ENCODE measurements at places on chromosomes 7 and 10.

DNA sequence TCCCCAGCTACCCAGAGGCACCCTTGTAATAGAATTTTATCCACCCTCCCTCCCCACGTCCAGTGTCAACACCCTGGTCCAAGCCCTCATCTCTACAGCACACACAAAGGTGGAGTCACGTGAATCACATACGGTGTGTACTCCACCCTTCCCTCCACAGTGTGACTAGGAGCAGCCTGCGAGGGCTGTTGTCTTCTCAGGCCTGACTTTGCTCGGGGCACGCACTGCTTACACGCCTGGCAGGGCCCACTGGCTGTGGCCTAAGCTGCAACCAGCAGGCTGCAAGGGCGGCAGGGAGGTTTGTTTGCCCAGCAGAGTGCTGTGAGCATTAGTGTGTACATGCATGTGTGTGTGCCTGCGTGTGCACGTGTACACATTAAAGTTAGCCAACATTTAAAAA lies 93.7 kb downstream of the COBL start:
- DNase-seq = no peak

GRCh38 chr7:18467011-18467410 lies 28.5 kb upstream of the HDAC9 start:
- no peak for DNase-seq

DNA sequence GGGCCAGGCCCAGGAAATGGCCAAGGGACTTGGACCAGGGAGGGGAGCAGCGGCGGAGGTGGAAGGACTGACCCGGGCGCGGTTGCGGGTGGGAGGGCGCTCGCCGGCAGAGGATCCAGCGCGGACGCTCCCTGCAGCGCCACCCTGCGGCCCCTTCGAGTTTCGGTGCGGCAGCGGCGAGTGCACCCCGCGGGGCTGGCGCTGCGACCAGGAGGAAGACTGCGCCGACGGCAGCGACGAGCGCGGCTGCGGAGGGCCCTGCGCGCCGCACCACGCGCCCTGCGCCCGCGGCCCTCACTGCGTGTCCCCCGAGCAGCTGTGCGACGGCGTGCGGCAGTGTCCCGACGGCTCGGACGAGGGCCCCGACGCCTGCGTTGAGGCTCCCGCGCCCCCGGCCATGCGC lies 16.8 kb upstream of the ZNF467 start:
- DNase-seq = no peak

DNA sequence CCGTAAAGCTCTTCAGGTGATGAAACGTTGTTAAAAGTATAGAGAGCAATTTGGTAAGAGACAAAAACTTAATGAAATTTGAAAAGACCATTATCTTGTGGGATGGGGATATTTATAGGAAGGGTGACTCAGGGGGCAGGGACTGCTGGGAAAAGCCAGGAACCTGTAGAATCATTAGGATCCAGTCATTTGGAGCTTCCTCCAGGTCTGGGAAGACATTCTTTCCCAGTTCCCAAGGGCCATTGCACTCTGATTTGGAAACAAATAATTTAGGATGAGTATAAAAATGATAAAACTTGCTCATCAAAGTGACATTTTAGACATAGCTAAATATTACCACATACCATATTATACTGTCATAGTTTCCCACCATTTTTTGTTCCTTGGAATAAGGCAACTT lies 143.9 kb downstream of the PFKFB3 start:
- DNase-seq = no peak

- DNase-seq = no peak
These were observed 1021.3 kb downstream of the XPNPEP1 start for GRCh38 chr10:108901781-108902618.

DNA sequence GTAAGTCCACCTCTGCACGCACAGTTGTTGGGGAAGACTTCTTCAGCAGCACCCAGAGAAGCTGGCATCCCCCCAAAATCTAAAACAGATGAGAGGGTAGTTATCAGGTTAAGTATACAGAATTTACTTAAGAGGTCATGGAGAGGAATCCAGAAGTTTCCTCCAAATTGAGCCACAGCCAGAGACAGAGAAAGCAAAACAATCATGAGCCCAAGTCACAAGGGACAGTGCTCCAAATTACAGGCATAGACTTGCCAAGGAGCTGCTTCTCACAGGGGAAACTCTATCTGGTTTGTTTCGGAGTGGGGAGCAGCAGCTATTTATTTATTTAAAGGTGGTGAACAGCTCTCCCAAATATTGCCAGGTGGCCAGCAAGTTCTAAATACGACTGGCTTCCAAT lies 308.4 kb downstream of the SKIDA1 start:
- DNase-seq = no peak

DNA sequence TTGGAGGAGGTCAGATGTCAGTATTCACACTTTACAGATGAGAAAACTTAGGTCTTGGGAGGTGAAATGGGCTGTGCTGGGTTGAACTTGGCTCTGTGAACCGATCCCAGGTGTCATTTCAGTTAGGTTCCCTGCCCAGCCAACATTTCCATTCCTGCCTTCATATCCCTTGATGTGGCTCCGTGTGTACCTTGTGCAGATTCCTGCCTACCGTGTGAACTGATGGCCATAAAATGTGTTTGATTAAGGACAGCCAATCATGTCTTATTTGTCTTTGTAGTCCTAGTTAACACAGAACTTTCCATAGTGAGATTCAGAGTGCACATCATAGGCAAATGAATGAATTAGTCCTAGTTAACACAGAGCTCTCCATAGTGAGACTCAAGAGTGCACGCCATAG lies 101.0 kb upstream of the GATA3 start:
- DNase-seq = no peak

DNA sequence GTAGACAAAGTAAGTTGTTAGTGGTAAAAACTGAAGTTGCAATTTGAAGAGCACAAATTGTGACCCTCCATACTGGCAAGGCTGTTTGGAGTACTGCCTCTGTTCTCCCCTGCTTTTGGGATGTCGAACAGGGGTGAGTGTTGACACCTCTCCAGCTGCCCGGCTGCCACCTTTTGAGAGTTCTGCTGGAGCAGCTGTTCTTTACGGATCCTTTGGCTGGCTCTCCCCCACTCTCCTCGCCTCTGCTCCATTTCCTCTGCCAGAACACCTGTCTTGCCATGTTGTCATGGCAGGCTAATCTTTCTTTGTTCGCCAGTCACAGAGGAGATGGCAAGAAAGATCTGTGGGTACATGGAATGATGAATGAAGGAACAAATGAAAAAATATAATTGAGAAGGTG lies 34.9 kb downstream of the INSYN2A start:
- no peak for DNase-seq

DNA sequence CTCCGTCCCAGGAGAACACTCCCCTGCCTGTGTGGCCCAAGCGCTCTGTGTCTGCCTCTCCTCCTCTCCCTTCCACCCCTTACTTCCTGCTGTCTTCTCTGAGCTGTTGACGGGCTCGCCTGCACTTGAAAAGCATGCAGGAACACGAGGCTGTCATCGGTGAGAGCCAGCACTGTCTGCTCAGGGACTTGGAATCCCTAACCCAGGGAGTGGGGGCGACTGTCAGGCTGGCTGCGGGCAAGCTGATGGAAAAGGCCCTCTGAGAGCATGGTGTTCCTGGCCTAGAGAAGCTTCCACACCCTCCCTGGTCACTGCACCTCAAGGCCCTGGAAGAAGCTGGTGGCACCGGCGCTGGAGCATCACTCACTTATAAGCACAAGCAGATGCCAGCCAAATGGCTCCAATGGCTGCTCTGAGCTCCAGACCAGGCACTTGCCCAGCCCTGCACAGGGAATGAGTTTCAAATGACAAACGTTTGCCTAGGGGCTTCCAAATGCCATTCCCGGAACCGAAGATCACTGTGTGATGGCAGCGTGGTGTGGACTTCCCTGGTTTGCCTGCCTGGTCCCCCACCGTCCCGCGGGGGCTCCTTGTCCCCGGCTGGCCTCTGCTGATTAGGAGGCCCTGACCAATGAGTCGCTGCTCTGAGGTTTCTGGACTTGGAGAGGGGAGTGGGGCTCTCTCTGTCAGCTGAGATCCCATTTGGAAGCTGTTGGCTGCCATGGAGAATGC lies 56.7 kb upstream of the EBF3 start:
- no peak for DNase-seq

DNA sequence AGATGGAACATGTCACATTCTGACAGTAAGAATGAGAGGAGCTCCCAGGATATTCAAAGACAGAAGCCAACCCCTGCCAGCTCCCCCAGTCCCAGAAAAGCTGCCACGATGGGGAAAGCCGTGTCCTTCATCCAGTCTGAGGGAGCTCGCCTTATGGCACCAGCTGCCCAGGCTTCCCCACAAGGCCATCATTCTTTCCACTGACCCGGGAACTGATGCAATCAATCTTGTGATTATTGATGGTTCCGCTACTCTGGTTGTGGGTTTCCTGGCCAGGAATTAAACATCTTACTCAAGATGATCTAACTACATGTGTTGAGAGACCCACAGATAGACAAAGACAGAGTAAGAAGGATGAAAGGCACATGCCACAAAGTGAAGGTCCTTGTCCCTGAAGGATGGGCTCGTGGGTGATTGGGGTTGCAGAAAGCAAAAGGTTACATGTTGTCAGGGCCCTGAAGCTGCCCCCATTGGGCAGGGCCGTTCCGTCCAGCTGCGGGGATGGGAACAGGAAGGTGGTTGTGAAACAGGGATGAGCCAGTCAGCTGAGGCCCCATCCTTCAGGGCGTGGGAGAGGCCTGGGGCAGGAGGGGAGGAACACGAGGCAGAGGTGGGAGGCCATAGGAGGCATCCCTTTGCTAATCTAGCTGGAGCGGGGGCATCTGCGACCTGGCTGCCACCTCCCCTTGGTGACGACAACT lies 127.6 kb downstream of the OAT start:
- no peak for DNase-seq

GRCh38 chr7:17640730-17641377 lies 299.4 kb downstream of the SNX13 start:
- no peak for DNase-seq

GRCh38 chr10:77771851-77772250 lies 134.2 kb upstream of the KCNMA1 start:
- no peak for DNase-seq

GRCh38 chr10:1120801-1121211 lies 64.6 kb downstream of the WDR37 start:
- no peak for DNase-seq

GRCh38 chr7:120307991-120308545 lies 35.1 kb downstream of the KCND2 start:
- DNase-seq = no peak

GRCh38 chr10:67723601-67724000 lies 27.6 kb upstream of the CTNNA3 start:
- no peak for DNase-seq

- no peak for DNase-seq
These were observed 176.5 kb downstream of the EXOC4 start for GRCh38 chr7:133429371-133429770.

DNA sequence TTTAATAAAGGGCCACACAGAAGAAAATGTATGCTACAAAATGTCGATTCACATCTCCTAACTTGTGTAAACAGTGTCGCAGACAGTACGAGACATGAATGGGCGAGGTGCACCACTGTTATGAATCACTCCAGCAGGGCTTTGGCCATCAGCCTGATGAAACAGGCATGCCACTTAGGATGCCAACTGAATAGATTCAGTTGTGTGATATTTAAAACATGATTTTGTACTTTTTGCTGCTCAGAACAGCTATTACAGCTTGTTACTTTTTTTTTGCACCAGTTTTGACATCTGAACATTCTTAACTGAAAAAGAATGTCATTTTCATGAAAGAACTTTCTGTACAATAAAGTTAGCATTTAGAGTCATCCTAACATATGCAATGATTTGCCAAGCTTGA lies 138.1 kb downstream of the VTI1A start:
- DNase-seq = no peak

DNA sequence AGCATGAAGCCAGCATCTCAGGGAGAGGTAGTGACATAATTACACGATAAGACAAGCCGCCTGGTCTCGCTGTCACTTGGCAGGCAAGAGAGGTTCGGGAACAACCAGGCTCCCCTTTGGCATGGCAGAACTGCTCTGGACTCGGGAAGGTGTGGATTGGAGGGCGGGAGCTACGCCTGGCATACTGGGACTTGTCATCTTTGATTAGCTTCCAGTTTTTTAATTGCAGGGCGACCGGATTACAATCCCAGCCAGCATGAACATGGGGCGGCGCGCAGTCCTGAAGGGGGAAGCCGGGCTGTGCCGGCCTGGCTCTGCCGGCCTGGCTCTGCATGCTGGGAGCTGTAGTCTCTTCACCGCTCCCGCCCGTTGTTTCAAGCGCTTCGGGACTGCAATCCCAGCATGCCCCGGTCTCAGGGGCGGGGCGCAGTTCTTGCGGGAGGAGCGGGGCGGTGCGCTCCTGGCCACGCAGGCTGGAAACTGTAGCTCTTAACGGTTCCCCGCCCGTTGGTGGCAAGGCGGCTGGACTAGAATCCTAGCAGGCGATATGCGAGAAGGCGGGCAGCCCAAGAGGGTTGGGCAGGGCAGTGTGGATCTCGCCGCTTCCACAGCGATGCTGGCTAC lies 45.5 kb upstream of the ZNF716 start:
- no peak for DNase-seq

- no peak for DNase-seq
These were observed 213.6 kb downstream of the KIF20B start for GRCh38 chr10:89915021-89915420.

DNA sequence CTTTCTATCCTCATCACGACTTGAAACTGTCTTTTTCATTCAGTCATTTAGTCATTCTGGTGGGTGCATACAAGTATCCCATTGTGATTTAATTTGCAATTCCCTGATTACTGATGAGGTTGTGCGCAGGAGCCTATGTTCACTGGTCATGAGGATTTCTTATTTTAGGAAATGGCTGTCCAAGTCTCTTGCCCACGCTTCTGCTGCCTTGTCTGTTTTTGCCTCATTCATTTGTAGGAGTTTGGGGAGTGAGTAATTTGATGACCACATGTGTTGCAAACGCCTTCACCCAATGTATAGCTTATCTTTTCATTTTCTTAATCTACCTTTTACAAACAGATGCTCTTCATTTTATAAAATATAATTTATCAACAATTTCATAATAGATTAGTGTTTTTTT lies 127.3 kb downstream of the ARHGAP22 start:
- DNase-seq = no peak

DNA sequence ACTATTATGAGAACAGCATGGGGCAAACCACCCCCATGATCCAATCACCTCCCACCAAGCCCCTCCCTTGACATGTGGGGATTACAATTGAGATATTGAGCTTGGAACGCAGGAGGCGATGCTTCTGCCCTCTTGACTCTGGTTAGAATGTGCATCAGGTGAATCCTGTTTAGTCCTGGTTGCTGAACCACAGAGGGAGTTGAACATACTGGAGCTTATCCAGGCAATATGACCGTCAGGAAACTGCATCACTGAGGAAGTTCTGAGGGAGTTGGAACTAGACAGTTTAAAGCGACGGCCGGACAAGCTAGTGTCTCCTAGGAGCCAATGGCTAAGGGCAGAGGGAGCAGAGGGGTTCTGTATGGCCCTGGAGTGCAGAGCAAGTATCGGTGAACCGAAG lies 31.8 kb upstream of the GARS1 start:
- DNase-seq = no peak

GRCh38 chr7:159231017-159231416 lies 86.3 kb upstream of the VIPR2 start:
- DNase-seq = no peak

- no peak for DNase-seq
These were observed 5.2 kb downstream of the CALN1 start for GRCh38 chr7:72406820-72407403.

GRCh38 chr7:85489498-85489897 lies 302.6 kb upstream of the SEMA3D start:
- no peak for DNase-seq

GRCh38 chr10:78851647-78852046 lies 217.1 kb upstream of the ZMIZ1 start:
- DNase-seq = no peak
